Activated CD8-positive, alpha-beta memory T cell treated with anti-CD3 and anti-CD28 coated beads for 36 hours (primary cell): ENCODE measurements at places on chromosomes 5 and 9. TPM values are rescaled to one million over a fixed set of nuclear protein-coding genes. Genes with fewer than 3 reads are reported as not detected.

The TAL2 gene
- 0.29 TPM for total RNA-seq

The KIF12 gene
- total RNA-seq, result not detected

The FCN1 gene
- not detected for total RNA-seq

The RANBP3L gene
- 0.15 TPM for total RNA-seq

The IL5 gene
- 18.7 TPM for total RNA-seq

The TLE1 gene
- total RNA-seq, result not detected

The DMRTA1 gene
- total RNA-seq, result not detected

The STOML2 gene
- total RNA-seq, result 284 TPM

The C1QTNF3 gene
- 1.3 TPM for total RNA-seq

The TMEM215 gene
- not detected for total RNA-seq

The NRG2 gene
- 0.15 TPM for total RNA-seq

The IFNA2 gene
- total RNA-seq, result not detected

The CKMT2 gene
- not detected for total RNA-seq

The TNIP1 gene
- 197 TPM for total RNA-seq

The SLC1A3 gene
- total RNA-seq, result 0.42 TPM

The CDH10 gene
- not detected for total RNA-seq

The XRCC4 gene
- 10.8 TPM for total RNA-seq

The ADAMTS19 gene
- not detected for total RNA-seq

The C9orf50 gene
- not detected for total RNA-seq

The C6 gene
- total RNA-seq, result not detected

The NR5A1 gene
- not detected for total RNA-seq

The SLC35A4 gene
- 116 TPM for total RNA-seq

The ASS1 gene
- 5.5 TPM for total RNA-seq

The IFNA17 gene
- total RNA-seq, result not detected

The IL9 gene
- total RNA-seq, result 9.6 TPM

The LEAP2 gene
- 3.5 TPM for total RNA-seq

The CDH12 gene
- total RNA-seq, result not detected

The CAVIN4 gene
- 0.17 TPM for total RNA-seq

The RXRA gene
- total RNA-seq, result 6.7 TPM

The SPATA31A5 gene
- not detected for total RNA-seq

The KIF24 gene
- total RNA-seq, result 7.1 TPM

The PCDHGC5 gene
- not detected for total RNA-seq

The NTRK2 gene
- total RNA-seq, result 0.17 TPM

The OTP gene
- not detected for total RNA-seq

The SPINK13 gene
- total RNA-seq, result not detected
